Foreskin keratinocyte (primary cell): ENCODE measurements at places on chromosomes 16 and 17. TPM values are rescaled to one million over a fixed set of nuclear protein-coding genes. Genes with fewer than 3 reads are reported as not detected.

GRCh38 chr17:17079761-17080160 is 37.5 kb downstream of the MPRIP start:
- no peak for DNase-seq

DNA sequence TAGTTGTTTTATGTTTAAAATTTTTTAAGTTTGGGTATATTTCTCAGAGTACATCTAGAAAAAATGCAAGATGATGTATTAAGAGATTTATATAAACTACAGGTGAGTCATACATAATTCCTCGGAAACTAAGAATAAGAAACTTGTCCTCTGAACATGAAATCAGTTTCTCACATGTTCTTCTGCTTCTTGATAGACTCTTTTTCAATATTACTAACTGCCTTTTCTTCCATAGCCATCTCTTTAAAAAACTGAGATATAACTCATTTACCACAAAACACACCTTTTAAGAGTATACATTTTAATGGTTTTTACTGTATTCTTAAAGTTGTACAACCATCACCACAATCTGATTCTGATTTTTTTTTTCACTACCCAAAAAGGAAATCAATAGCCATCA is 238.4 kb upstream of the AXIN2 start:
- DNase-seq, result no peak

GRCh38 chr17:77846531-77847085 is 111.9 kb upstream of the TNRC6C start:
- DNase-seq, result no peak

The UBALD1 gene
- polyA plus RNA-seq, result 22.4 and 23.5 TPM in 2 replicates

GRCh38 chr16:88640039-88640495 is 1.7 kb downstream of the IL17C start:
- DNase-seq, result no peak

The KRTAP4-3 gene
- polyA plus RNA-seq, result not detected in 2 replicates

DNA sequence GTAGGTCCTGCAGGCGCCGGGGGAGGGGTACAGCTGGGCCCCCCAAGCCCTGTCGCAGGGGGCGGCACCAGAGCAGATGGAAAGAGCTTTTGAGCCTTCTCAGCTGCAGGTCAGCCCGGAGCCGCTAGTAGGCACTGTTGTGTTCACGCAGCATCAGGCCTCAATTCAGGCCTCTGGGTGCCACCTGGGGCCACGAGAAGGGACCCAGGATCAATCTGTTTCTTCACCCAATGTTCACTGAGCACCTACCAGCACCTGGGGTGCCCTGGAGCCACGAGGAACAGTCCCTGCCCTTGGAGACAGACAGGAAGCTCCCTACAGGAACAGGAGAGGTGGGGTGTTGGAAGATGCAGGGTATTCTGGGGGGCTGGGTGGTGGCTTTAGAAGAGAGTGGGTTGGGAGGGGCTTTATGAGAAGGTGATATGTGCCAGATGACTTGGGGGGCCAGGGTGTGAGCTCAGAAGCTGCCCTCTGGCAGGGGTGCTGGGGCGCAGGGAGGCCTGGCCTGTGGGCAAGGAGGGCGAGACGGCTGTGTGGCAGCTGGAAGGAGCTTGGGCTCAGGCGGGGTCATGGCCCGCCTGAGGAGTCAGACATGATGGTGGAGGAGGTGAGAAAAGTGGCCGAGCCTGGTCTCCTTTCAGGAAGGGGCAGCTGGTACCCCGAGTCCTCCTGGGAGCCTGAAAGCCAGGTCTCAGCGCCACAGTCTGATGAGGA is 121.9 kb upstream of the GSE1 start:
- no peak for DNase-seq

DNA sequence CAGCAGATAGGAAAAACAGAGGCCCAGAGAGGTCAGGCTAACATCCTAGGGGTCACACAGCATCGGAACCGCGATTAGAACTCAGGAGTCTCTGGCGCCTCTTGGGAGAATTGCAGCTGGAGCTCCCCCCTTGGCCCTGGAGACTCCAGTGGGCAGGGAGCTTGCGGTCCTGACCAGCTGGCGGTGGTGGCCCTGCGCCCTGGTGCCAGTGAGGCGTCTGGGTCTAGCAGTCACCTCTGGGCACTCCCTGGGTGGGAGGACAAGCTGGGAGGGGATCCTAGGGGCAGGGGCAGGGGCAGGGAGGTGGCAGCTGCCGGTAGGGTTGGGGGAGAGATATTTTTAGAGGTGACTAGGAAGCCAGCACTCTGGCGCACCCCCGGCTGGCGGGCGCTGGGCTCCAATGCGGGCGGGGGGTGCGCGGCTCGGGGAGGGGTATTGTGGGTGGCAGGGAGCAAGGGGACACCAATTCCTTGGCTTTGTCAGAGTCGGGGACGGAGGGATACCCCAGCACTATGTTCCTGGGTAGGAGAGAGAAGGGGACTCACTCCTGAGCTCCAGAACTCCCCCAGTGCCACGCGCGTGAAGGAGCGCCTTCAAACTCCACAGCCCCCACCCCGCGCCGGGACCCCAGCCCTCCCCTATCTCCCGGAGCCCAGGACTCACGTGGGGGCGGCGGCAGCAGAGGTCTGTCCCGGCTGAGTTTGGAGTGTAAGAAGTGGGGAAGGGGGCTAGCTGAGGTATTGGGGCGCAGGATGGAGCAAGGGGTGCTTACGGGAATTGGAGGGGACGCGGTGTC is 584 bp downstream of the PHOSPHO1 start:
- DNase-seq, result no peak

The PNMT gene
- 0.06 TPM in 2 replicates for polyA plus RNA-seq

The AURKB gene
- polyA plus RNA-seq, result 96.4 and 131 TPM in 2 replicates

DNA sequence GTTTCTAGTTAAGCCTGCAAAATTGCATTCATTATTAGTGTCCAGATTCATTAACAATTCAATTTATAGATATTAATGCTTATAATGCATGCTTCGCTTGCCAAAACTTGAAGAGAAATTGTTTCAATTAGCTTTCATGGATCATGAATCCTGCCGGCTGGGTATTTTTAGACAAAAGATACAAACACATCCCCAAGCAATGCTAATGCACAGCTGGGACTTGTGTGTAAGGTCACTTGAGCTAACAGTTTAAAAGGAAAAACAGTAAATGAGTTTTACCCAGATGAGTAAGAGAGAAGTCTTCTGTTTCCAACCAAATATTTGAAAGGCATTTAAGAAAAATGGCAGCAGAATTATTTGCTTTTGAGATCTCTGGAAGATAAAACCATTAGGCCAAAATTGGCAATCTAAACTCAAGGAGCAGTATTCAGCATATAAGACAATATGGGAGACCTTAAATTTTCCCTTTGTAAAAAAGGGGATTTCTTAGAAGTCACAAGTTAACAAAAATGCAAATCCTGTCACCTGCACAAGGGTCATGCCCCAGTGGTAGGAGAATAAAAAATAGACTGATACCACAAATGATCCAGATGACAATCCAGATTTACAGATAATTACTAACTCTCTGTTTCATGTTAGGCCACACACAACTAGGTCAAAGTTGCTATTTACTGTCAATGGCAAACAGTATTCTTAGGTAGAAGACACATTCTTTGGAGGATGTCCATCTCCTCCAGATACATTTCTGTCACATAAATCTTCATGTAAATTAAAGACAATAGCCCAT is 418.4 kb upstream of the PMFBP1 start:
- no peak for DNase-seq

DNA sequence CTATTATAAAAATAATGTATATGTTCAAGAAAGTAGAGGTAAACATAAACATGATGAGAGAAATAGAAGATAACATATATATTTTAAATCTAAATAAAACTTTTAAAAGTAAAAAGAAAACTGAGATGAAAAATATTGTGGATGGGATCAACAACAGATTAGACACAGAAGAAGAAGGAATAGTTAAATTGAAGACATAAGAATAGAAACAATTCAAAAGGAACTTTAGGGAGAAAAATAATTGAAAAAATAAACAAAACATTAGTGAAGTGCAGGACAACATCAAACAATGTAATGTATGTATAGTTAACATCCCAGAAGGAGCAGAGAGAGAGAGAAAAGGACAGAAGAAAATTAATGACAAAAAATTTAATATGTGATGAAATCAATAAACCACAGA is 228.1 kb upstream of the TNRC6C start:
- no peak for DNase-seq

DNA sequence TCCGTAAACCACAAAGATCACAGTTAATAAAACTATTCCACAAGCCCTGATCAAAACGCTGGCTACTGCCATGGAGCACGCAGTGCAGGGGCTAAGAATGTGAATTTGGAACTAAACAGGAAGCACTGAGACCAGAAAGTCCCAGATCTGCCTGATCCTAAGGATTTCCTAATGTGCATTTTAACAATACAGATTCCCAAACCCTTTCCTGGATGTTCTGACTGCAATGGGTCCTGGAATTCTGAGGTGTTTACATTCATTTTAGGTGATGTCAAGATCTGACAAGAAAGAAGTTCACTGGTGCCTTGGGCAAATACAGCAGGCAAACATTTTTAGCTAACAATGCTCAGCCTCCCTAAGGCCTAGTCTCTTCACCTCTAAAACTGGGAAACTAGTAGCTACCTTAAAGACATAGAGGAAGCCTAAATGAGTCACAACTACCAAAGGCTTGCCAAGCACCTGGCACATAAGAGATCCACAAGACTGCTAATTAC is 10.3 kb downstream of the NSMCE1 start:
- DNase-seq, result peak; percentile 81

GRCh38 chr16:29730649-29731048 is 15.1 kb downstream of the C16orf54 start:
- no peak for DNase-seq

The RND2 gene
- 0.17 and 0.25 TPM in 2 replicates for polyA plus RNA-seq
